ENCODE measurements at places on chromosomes 12 and 14.

GRCh38 chr12:77575376-77575919, 255.2 kb upstream of the NAV3 start:
- DNase-seq = no peak

DNA sequence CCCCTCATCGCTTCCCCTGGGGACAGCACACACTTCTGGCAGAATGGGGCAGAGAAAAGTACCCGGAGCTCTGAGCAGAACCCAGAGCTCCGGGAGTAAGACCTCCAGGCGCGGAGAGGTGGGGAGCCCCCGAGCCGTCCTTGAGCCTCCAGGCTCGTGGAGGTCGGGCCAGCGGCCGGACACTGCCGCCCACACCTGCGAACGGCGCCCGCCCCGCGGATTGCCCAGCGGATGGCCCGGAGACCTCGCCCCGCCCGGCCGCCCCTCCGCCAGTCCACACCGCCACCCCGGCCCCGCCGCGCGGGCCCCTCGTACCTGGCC, 344 bp downstream of the SPTLC2 start:
- no peak for DNase-seq

DNA sequence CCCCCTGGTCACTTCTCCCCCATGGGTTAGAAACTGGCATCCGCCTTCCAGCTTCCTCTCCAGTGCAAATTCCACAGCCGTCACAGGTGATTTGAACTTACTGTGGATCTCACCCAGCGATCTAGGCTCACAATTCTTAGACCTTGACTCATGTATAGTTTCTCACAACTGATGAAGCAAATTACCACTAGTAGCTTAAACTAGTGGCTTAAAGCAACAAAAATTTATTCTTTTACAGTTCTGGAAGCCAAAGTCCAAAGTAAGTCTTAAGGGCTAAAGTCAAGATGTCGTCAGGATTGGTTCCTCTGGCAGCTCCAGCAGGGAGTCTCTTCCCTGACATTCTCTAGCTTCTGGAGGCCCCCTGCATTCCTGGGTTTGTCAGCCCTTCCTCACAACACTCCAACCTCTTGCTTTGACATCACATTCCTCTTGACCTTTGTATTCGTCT, 117.4 kb downstream of the KTN1 start:
- no peak for DNase-seq

GRCh38 chr12:116066381-116067230, 210.9 kb downstream of the MED13L start:
- peak; percentile 4 for DNase-seq

GRCh38 chr14:48849741-48850322, 736.3 kb downstream of the RPS29 start:
- DNase-seq = no peak

DNA sequence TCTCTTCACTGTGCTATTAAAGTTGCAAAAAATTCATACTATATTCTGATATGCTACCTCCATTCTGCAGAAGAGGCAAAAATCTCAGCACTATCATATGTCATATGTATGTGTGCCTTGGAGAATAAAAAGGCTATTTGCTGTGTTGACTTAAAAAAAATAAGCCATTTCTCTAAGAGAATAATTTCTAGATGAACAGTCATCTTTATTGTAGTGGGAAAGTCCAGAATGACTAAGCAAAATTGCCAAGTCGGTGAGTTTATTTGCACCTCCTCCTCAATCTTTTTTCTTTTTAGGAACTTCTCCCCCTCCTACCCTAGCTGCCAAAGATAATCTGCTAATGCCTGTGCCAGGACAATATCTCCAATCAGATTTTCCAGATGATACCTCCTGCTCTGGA, 353.8 kb upstream of the FAR2 start:
- DNase-seq = no peak

DNA sequence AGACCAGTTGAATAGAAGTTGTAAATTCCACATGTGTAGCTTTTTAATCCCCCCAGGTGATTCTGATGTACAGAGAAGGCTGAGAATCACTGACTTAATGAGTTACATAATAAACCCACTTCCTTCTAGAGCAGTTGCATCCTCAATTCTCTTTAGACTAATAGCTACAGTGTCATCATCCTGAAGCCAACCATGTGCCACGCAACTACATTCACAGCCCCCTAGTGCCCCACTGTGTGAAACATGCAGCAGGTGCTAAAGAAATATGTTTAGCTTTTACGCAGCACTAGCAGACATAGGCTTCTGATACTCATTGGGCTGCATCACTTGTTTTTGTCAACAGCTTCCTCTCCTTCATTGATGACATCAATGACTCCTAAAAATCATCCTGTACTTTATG, 1168.3 kb downstream of the BCL11B start:
- DNase-seq = no peak

- no peak for DNase-seq
Observed at GRCh38 chr12:662566-663292, 516 bp downstream of the NINJ2 start.

DNA sequence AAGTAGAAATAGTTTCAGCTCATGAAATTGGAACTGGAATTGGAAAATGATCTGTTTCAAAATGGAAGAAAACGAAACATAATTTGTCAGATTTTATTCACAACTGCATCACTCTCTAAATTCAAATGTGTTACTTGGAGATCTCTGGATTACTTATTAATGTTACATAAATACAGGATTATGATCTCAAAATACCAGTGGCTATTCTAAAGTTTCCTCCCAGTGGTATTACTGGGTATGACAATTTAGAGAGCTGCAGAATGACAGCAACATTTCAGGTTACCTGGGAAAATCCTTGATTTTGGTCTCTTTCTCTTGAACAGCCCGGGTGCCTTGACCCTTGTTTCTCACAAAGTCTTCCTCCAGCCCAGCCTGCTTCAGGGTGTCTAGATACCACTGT, 14.2 kb downstream of the FAM161B start:
- DNase-seq = no peak

- DNase-seq = no peak
Observed at GRCh38 chr14:59811815-59812214, 58.8 kb downstream of the RTN1 start.

- no peak for DNase-seq
Observed at GRCh38 chr14:67526676-67527459, 6.2 kb upstream of the PLEKHH1 start.

- no peak for DNase-seq
Observed at GRCh38 chr12:77548797-77549196, 281.9 kb upstream of the NAV3 start.

- DNase-seq = no peak
Observed at GRCh38 chr14:49221316-49221715, 364.9 kb downstream of the RPS29 start.
